ENCODE measurements at places on chromosomes 7 and 10. TPM values are rescaled to one million over a fixed set of nuclear protein-coding genes. Genes with fewer than 3 reads are reported as not detected.

DNA sequence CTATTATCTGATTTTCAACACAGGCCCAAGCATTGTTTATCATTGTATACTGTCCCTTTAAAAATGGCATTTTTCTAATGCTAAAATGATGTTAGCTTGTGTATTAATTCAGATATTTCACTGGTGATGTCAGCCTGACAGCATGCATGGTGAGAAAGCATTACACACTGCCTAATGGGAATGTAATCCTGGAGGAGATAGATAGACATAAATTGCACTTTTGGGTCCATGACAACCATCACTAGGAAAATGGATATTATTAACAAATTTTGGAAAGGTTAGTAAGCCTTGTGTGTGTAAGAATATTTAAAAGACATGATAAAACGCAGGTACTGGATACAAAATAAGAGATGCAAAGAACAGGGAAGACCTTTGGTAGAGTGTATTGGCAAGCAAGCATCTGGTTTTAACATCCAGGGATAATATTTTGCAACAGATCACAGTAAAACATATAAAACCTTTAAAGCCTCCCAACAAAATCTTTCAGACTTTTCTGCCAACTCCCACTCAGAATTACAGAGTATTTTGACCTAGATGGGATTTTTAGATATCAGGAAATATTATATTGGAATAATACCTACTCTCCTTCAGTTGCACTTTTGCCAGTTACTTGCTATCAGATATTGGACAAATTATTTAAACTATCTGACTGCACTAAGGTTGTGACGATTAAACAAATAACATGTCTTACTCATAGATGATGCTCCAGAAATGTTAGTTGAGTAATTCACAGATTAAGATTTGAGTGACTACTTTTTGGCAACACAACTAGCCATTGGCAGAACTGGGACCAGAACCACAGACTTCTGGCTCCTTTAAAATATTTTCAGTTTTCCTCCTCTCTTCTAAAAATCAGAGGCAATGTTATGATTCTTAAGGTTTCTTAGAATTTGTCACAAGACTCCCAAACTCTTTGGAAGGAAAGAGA lies 291.6 kb upstream of the SEMA3C start:
- DNase-seq = peak; percentile 92

GRCh38 chr7:15418264-15418663 lies 143.6 kb downstream of the AGMO start:
- DNase-seq = peak; percentile 69

DNA sequence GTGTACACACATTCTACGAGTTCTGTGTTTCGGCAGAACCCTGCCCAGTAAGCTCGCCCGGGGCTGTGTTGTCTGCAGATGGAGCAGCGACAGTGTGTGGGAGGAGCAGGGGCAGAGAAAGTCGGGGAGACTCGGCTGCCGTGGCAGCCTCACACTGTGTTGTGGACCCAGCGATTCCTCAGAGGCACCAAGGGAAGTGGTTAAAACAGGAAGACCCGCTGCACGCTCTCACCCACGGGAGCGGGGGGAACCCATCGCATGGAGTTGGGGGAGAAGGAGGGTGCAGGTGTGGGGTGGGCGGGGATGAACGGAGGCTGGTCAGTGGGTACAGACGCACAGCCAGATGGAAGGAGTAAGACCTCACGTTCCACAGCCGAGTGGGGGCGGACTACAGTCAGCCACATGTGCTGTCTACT lies 250.2 kb downstream of the ELFN1 start:
- DNase-seq = no peak

DNA sequence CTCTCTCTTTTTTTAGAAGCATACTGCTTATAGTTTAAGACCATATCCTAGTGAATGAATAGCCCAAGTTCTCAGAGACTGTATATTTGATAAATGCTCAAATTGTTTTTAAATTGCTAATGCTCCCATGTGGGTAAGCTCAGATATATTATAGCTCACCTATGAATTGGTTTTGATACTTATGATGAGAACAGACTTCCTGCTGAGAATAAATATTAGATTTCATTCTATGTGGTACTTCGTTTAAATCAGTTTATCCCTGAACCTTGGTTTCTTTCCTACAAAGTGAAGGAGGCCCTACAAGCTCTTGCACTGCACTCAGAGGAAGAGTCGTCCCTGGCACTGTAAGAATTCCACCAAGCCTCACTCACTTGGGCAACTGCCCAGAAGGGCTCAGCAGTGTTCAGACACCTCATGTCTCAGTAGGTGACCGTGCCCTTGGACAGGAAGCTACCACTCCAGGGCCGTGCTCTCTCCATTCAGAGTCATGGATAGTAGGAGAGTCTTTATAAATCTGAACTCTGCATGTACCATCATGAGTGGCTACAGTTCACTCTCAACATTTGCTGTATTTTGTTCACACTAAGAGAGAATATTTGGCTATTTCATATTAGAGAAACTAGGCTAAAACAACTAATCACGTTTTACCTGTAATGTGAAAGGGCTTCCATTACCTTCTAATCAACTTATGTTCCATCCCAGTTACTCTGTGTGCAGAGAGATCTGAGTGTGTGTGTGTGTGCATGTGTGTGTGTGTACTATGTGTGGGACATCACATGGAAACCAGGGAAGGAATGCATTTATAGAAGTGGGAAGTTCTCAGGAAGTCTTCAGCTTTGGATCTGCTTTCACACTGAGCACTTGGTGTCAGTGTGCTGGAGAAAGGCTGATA lies 93.8 kb downstream of the PTPRE start:
- no peak for DNase-seq

DNA sequence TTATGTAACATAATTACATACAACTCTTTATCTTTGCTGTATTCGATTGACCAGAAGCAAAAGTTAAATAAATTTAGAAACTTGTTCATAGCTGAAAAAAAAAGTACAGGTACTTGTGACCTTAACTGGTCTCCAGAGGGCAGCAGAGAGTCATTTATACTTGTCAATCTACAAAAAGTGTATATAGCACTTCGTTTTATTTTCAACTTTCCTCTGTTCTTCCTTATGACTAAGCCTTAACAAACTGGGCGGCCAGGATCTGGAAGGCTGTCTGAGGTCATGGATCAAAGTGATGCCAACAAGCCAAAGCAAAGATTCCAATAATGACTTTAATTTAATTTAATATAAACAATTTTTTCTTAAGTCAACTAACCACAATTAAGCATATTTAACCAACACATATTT lies 29.8 kb downstream of the C10orf67 start:
- DNase-seq = peak; percentile 81

DNA sequence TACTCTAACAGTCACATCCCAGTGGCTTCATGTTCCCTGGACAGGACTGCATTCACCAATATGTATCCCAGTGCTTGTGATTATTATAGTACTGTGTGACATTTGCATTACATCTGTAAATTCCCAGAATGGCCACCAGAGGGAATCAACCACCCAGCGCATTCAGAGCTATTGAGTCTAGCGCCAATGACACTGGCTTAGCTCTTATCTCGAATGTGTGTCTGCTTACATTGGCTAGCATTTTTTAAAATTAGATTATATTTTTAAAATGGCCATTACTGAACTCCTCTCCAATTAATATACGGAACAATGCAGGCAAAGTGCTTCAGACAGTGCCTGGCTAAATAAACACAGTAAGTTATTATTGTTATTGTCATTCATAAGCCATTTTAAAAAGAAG lies 36.3 kb downstream of the TRIL start:
- peak; percentile 86 for DNase-seq

DNA sequence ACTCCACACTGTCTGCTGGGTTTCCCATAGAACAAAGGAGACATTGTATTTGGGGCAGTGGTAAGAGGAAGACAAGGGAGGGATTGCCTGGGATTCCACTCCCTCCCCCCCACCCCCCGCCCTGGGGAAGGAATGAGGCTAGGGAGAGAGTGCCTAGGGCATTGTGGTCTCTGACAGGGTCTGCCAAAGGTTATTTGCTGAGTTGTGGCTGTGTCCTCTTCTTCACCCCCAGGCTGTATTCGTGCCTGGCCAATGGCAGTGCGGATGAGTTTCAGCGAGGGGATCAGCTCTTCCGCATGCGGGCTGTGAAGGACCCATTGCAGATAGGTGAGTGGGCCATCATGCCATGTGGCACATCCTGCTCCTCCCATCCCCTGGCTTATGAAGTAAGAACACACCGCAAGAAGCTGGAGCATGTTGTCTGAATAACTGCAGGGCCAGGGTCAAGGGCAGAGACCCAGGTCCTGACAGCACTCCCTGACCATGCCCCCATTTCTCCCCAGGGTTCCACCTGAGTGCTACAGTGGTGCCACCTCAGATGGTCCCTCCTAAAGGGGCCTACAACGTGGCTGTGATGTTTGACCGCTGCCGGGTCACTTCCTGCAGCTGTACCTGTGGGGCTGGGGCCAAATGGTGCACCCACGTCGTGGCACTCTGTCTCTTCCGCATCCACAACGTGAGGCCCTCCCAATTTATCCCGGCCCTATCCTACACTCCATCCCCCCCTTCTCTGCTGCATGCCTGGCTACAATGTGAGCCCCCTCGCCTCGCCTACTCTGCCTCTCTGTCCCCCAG lies 3.7 kb downstream of the ZSWIM8 start:
- DNase-seq = no peak

- no peak for DNase-seq
Measured at GRCh38 chr7:50688226-50688590, 94.5 kb downstream of the GRB10 start.

DNA sequence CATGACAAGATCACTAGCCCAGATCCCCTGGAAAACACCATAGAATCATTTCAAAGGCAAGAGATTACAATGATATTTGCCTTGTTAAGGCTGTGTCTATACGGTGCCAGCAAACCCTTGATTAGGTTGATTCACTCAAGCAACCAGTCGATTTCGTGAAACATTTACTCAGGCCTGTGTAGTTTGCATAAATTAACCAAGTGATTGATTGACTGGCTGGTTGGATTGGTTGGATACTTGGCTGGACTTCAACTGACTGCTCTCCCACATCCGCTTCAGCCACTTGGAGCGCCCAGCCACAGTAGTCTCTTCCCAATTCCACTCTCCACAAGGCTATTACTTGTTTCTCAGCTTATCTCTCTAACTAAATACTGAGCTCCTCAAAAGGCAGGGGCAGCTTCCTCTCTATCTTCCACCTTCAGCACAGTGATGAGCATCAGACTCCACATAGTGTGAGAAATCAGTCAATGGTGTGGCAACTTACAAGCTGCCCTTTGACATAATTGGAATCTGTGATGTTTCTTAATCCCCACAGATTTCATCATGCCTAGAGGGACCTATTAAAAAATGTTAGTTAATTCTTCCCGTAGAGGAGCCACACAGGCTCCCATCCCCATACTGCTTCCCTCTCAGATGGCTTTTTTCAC lies 217.4 kb downstream of the GRM8 start:
- no peak for DNase-seq

DNA sequence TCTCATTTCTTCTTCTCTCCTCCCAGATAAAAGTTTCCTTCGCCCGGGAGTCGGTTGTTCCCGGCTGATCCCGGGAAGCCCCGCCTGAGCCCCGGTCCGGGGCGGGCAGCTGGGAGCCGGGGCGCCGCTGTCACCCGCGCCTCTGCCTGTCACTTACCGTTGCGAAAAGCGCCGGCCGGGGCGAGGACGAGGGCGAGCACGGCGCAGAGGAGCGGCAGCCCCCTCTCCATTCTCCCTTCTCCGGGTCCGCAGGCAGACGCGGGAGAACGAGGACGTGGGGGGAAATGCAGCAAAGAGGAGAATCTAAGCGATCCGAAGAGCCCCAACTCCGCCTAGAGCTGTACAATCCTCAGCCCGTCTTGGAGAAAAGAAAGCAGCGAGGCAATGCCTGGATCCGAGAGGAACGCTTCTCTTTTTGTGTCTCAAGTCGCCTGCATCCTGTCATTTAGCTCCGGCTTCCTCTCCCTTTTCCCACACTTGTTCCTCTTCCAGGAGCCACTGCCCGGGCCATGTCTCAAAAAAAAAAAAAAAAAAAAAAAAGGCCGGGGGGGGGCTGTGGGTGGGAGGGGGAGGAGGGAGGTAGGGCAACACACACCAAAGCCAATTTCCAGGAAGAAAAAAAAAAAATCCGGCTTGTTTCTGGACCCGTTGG lies at the start of gene NRP1:
TSS of gene NRP1 (minus strand) at position 515 of the 652 bp plus-strand sequence. CDS start at position 230, 285 bp downstream.
- DNase-seq = no peak

GRCh38 chr7:93720106-93720505 lies 145.6 kb upstream of the CALCR start:
- peak; percentile 5 for DNase-seq

DNA sequence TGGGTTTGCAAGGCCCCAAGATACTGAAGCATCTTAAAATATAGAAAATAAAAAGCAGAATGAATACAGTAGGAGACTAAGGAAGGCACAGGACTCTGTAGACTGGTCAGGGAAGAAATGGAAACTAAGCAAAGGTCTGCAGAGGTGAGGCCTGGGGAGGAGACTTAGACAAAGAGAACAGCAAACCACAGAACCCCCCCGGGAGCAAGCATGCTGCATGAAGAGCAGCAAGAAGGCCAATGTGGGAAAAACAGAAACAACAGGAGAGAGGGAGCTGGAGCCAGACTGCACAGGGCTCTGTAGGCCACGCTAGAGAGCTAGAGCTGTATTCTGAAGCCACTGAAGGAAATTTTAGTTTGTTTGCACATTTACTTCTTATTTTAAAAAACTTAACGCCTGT lies 45.7 kb upstream of the ARID5B start:
- no peak for DNase-seq

GRCh38 chr7:71668572-71668971 lies 536.6 kb downstream of the GALNT17 start:
- peak; percentile 31 for DNase-seq

GRCh38 chr7:117005449-117005848 lies 52.1 kb downstream of the ST7 start:
- DNase-seq = no peak

DNA sequence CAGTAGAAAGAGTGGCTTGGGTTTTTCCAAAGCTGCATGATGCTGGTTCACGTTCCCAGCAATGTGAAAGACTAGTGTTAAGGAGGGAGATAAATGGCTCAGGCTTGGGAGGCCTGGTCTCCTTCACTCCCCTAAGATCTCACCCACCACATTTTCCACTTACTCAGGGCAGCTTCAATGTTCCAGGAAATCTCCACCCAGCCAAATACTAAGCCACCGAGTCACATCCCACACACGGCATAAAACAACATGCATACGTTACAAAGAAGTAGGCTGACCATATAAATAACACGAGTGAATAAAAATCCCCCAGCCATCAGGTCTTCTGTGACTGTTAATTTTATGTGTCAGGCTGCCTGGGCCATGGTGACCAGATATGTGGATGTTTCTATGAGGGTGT lies 303.5 kb downstream of the SFMBT2 start:
- no peak for DNase-seq

DNA sequence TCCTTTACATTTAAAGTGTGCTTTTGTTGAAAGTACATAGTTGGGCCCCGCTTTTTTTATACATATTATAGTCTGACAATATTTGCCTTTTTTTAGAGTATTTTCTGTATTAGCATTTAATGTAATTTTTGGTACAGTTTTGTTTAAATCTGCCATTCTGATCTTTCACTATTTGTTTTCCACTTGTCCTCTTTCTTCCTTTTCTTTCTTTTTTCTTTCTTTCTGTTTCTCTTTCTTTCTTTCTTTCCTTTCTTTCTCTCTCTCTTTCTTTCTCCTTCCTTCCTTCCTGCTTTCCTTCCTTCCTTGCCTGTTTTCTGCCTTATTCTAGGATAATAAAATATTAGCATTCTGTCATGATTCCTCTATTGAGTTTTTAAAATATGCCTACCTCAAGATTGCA lies 9.5 kb downstream of the LIPK start:
- no peak for DNase-seq

Gene NUTM2A
- 0.44 TPM for total RNA-seq

Gene GRM8
- 0.22 TPM for total RNA-seq

Gene CALML3
- not detected for total RNA-seq

Gene AZGP1
- 0.75 TPM for total RNA-seq

All from muscle of leg (tissue), 16 donors.